NCI-H2081 treated with DMSO at 0.1 percent for 48 hours (cell line): ENCODE measurements at places on chromosomes 7 and 10.

GRCh38 chr10:79383974-79384606 is 36.8 kb downstream of the PPIF start:
- DNase-seq: no peak

- no peak for DNase-seq
Observed at GRCh38 chr7:37915438-37915837, 1.2 kb downstream of the SFRP4 start.

GRCh38 chr10:110505130-110505770 is 7.5 kb downstream of the DUSP5 start:
- DNase-seq: no peak

DNA sequence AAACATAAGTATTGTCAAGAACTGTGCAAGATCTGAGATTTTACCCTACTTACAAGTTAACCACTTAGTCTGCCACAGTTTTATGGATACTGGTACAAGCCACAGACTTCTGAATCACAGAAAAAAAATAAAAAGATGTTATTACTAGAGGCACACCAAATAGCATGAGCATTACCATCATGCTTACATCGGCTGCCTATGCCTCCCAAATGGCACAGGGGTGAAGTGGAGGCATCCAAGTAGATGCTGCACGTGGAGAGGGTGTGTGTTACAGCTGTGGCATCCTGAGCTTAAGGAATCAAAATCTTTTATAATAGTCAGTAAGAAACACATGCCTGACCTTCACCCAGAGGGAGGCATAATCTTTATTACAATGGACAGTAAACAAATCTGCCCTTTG is 207.8 kb downstream of the TFEC start:
- DNase-seq: no peak

DNA sequence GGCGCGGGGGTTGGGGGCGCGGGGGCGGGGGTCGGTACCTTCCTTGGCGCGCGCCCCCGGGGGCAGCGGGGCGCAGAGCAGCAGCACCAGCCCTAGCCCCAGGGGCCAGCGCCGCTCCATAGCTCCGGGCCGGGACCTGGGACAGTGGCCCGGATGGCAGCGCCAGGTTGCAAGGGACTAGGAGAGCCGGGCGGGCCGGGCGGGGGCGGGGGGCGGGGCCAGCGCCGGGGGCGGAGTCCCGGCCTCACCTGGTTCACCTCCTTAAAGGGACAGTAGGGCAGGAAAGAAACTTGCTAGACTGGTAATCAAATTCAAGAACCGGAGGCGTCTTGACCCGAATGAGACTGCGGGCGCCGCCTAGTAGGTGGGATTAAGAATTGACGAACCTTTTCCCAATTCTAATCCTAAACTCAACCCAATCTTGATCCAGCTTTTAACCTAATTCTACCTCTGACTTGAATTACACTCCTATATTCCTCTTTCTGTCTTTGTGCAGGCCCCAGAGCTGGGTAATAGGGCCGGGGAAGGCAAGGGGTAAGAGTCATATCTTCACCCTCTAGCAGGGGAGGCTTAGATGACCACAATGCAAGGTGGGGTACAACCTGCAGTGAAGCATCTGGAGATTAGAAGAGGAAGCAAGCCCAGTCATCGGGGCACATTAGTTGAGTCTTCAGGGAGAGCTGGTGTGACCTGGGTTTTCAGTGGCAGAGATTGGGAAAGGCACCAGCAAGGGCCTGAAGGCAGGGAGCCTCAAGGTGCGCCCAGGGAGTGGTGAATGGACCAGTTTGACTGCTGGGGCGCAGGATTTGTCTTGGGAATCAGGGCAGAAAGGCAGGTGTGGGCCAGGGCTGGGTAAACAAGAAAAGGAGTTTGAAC is at the start of gene EPHA1:
Gene EPHA1 (minus strand): TSS at position 171 of the 876 bp plus-strand sequence. CDS start 51 bp downstream, at position 120.
- DNase-seq: peak; percentile 23

- no peak for DNase-seq
Observed at GRCh38 chr10:29443745-29444523, 155.1 kb downstream of the LYZL1 start.

GRCh38 chr10:14555807-14556206 is 218.9 kb downstream of the FAM107B start:
- DNase-seq: no peak

DNA sequence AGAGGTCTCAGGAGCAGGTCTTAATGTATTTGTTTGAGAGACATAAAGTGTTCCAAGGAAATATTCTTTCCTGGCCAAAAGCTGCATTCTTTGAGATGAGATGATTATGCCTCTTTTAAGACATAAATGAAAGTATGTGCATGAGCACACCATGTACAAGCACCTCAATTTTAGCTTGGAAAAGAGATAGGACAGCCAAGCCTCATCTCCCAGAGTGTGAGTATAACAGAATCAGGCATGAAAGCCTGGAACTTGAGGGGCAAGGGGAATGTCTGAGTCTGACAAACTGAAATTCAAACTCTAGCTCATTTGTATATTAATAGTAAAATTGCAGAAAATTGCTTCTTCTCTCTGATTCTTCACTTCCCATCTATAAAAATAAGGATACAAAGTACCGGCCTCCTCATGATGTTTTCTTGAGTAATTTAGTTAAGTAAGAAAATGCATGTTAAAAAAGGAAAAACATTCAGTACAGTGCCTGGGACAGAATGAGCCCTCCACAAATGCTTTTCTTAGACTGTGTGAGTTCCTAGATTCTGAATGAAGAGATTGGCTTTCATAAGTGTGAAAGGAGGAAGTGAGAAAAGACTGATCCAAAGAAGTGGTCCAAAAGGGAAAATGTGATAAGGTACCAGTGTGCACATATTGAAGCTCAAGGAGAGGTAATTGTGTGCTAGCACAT is 1260.9 kb upstream of the SORCS1 start:
- DNase-seq: no peak

GRCh38 chr10:94025806-94026205 is 32.1 kb downstream of the PLCE1 start:
- no peak for DNase-seq

GRCh38 chr10:124153023-124153826 is 59.8 kb upstream of the CHST15 start:
- DNase-seq: peak; percentile 79
